NCI-H524 (cell line): ENCODE measurements at places on chromosomes 6 and 20.

- no peak for DNase-seq
Observed at GRCh38 chr6:152161501-152161900, 354.0 kb downstream of the ESR1 start.

GRCh38 chr6:136784910-136785746 lies 7.1 kb downstream of the MAP3K5 start:
- DNase-seq: no peak

DNA sequence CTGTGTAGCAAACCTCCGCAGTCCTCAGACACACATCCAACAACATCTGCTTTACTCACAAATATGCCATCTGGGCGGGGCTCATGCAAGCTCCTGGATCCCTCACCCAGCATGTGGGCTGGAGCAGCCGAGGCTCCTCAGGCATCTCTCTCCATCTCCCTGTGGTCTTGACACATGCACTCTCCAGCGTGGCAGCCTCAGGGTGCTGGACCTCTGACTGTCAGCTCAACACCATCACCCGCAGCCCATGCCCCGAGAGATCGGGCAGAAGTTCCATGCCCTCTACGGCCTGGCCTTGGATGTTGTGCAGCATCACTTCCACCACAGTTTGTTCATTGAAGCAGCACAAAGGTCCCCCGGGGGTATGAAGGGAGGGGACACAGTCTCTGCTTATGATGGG lies 32.6 kb upstream of the CD93 start:
- no peak for DNase-seq

GRCh38 chr20:62924442-62925075 lies 1.7 kb downstream of the DIDO1 start:
- DNase-seq: no peak

- DNase-seq: peak; percentile 35
Observed at GRCh38 chr6:56954403-56955170, at the start of gene BEND6. BEND6 (plus strand) TSS chr6:56955107; CDS start chr6:56981811, 26,704 bp downstream.

DNA sequence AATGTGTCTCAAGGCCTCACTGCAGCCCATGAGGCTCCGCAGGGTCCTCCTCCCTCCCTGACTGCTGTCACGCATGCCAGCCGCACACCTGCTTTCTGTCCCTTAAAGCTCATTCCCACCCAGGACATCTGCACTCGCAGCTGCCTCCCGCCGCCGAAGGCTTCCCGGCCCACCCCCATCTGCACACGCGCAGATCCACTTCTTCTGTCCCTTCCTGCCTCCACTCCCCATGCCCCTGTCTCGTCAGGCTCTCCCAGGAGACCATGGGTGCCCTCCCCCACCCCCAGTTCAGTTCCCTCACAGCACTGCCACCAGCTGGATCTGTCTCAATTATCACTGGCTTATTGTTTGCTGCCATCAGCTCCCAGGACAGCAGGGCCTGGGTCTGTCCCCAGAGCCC lies 63.0 kb downstream of the RIPOR3 start:
- DNase-seq: peak; percentile 95

DNA sequence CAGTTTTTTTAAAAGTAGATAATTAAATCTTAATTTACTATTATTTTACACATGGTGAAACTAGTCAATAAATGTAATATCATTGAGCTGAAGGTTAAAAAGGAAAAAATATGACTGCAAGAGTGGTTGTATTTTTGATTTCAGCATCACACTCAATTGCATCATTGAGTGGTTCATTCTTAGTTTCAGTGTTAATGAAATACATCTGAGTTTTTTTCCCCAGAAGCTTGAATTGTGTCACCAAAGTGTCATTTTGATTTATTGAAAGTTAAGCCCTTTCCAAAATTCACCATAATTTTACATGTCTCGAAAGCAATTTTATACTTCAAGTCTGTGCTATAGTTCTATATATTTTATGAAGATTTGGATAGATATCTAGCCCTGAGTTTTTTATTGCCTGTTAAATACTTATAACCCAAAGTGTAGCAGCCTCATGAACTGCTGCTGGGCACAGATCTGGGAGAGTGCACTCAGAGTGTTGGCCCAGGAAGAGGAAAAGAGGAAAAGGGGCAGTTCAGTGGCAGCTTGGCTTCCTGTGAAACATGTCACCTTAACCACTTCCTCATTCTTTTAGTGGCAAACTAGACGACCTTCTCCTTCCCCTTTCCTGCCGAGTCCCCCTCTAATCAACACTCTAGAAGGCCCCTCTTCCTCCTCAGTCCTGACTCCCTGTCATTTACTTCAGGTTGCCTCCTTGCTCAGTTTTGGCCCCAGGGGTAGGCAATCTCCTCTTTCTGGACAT lies 140.7 kb downstream of the ESR1 start:
- DNase-seq: no peak

- DNase-seq: peak; percentile 42
Observed at GRCh38 chr6:70956451-70957283, at the start of gene B3GAT2. B3GAT2 (minus strand) TSS chr6:70957060; CDS start chr6:70956429, 631 bp downstream.
